ENCODE measurements at places on chromosomes 2 and 18. TPM values are rescaled to one million over a fixed set of nuclear protein-coding genes. Genes with fewer than 3 reads are reported as not detected.

DNA sequence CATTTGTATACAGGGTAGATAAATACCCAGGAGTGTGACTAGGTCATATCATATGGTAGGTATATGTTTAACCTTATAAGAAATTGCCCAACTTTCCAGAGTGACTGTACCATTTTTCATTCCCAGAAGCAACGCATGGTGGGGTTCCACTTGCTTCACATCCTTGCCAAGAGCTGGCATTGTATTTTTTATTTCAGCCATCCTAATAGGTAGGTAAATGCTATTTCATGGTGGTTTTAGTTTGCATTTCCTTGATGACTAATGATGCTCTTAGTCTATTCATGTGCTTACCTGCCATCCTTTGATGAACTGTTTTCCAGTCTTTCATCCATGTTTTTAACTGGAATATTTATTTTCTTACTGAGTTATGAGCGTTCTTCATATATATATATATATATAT, 51.9 kb downstream of the MAP4K3 start:
- no peaks in the 10 kb centered on the region for H3K27me3 ChIP-seq
- peaks cover 25% of the 10 kb centered on the region for H3K4me1 ChIP-seq
- no peak for DNase-seq
- H3K4me3 ChIP-seq, result no peak overlapping the region
- H3K27ac ChIP-seq, result no peak overlapping the region

- H3K4me1 ChIP-seq, result no peaks in the 10 kb centered on the region
- no peak overlapping the region for H3K27ac ChIP-seq
- no peak for DNase-seq
These were observed 179.2 kb upstream of the DSEL start for GRCh38 chr18:67695684-67696083.

The GCKR gene
- total RNA-seq, result 26.8 TPM

- no peak for DNase-seq
- H3K4me1 ChIP-seq, result peaks cover 28% of the 10 kb centered on the region
- H3K36me3 ChIP-seq, result peaks cover 68% of the 10 kb centered on the region
- H3K27ac ChIP-seq, result no peak overlapping the region
- no peak overlapping the region for H3K4me3 ChIP-seq
- no peaks in the 10 kb centered on the region for H3K27me3 ChIP-seq
These were observed 17.8 kb downstream of the NPC1 start for GRCh38 chr18:23568281-23569138.

GRCh38 chr2:111905990-111906735, 7.8 kb downstream of the MERTK start:
- H3K27ac ChIP-seq, result no peak overlapping the region
- peaks cover 12% of the 10 kb centered on the region for H3K4me1 ChIP-seq
- no peak for DNase-seq

Measured in Calu3 (cell line).